ENCODE measurements at places on chromosomes 11 and 22. TPM values are rescaled to one million over a fixed set of nuclear protein-coding genes. Genes with fewer than 3 reads are reported as not detected.

DNA sequence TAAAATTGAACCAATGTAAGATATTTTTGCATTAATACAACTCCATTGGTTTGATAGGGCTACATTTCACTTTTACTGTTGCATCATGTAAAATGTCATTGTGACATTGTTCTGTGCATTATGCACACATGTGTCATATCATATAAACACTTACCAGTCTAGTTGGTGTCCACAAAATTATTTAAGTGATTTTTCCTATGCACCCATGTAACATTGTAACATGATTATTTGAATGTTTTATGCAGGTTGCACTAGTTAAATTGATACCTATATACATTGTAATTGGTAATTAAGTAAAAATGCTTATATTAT is 9.6 kb upstream of the BIRC3 start:
- H3K27ac ChIP-seq, result no peak overlapping the region
- no peaks in the 10 kb centered on the region for H3K4me1 ChIP-seq
- H3K27me3 ChIP-seq, result no peaks in the 10 kb centered on the region
- H3K36me3 ChIP-seq, result no peaks in the 10 kb centered on the region
- no peak overlapping the region for H3K4me3 ChIP-seq
- no peak for DNase-seq

- DNase-seq, result no peak
- H3K4me3 ChIP-seq, result no peak overlapping the region
- no peaks in the 10 kb centered on the region for H3K36me3 ChIP-seq
- no peak overlapping the region for H3K27ac ChIP-seq
- no peaks in the 10 kb centered on the region for H3K27me3 ChIP-seq
Observed at GRCh38 chr22:50047346-50047745, 10.8 kb downstream of the TTLL8 start.

DNA sequence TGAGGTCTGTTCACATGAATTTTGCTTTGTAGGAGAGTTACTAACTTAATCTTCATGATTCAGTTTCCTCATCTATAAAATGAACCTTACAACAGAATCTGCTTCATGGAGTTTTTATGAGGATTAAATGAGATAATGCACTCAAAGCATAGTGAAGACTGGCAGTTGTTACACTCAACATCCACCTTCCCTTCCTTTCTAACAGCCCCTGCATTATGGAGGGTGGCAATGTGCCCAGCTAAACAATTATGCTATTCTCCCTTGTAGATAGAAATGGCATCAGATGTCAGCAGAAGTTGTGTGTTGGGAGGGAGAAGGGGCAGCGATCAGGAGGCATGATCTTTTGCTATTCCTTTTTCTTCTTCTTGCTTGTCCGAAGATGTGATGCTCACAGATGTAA is 6.5 kb downstream of the POU2AF1 start:
- H3K27ac ChIP-seq, result no peak overlapping the region
- no peak for DNase-seq
- H3K27me3 ChIP-seq, result peaks cover 2% of the 10 kb centered on the region
- no peaks in the 10 kb centered on the region for H3K4me1 ChIP-seq
- no peak overlapping the region for H3K4me3 ChIP-seq
- no peaks in the 10 kb centered on the region for H3K36me3 ChIP-seq

GRCh38 chr11:59551659-59552521 is 40.6 kb downstream of the OR4D9 start:
- peaks cover 10% of the 10 kb centered on the region for H3K4me1 ChIP-seq
- H3K4me3 ChIP-seq, result peak overlapping the region; percentile 62
- H3K36me3 ChIP-seq, result no peaks in the 10 kb centered on the region
- no peaks in the 10 kb centered on the region for H3K27me3 ChIP-seq

DNA sequence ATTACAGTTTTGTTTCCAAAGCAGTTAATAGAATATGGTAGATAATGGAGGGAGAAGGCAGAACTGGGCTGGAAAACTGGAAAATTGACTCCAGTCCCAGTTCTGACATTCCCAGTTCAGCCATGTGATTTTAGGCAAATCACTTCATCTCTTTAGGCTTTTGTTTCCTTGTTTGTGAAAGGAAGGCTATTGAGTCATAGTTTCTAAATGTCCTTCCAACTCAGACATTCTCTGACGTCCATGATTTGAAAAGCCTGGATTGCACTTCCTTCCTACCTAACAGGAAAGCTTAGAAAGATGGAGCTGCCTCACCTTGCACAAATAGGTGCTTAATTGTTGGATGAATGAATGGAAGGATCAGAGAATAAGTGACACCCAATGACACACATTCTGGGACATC is 19.8 kb upstream of the GALNT18 start:
- no peak for DNase-seq
- peaks cover 3% of the 10 kb centered on the region for H3K4me1 ChIP-seq
- no peaks in the 10 kb centered on the region for H3K36me3 ChIP-seq
- no peak overlapping the region for H3K4me3 ChIP-seq

DNA sequence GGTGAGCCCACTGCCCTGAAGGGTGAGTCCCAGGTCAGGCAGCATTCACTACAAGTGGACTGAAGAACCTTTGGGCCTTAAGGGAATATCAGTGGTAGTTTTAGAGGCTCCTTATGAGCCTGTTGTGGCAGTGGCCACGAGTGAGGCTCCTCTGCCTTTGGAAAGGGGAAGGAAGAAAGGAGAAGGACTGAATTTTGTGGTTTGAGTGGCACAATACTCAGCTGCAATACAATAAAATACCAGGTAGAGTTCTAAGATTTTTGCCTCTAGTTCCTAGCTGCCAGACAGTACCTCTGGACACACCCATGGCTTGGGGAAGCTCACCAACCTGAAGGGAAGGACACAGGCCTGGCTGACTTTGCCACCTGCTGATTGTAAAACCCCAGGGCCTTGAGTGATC is 260.9 kb downstream of the DYNC2H1 start:
- H3K36me3 ChIP-seq, result peaks cover 5% of the 10 kb centered on the region
- DNase-seq, result no peak
- no peaks in the 10 kb centered on the region for H3K27me3 ChIP-seq

DNA sequence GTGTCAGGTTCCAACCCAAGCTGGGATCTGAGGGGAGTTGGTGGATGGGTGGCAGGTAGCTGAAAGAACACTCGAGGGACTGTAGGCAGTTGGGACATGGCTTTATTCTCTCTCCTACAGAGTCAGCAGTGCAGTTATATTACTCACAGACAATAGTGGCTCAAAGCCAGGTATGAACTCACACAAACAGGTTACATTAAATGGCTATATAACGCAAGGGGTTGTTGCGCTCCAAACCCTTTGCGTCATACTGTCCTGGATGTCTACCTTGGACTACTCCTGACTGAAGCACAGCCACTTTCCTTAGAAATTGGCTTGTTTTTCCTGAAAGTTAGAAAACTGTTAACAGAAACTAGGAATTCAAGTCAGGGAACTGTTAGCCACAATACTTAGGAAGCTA is 66.4 kb upstream of the OR4B1 start:
- H3K4me1 ChIP-seq, result no peaks in the 10 kb centered on the region
- H3K4me3 ChIP-seq, result no peak overlapping the region
- H3K27ac ChIP-seq, result no peak overlapping the region
- H3K27me3 ChIP-seq, result no peaks in the 10 kb centered on the region

DNA sequence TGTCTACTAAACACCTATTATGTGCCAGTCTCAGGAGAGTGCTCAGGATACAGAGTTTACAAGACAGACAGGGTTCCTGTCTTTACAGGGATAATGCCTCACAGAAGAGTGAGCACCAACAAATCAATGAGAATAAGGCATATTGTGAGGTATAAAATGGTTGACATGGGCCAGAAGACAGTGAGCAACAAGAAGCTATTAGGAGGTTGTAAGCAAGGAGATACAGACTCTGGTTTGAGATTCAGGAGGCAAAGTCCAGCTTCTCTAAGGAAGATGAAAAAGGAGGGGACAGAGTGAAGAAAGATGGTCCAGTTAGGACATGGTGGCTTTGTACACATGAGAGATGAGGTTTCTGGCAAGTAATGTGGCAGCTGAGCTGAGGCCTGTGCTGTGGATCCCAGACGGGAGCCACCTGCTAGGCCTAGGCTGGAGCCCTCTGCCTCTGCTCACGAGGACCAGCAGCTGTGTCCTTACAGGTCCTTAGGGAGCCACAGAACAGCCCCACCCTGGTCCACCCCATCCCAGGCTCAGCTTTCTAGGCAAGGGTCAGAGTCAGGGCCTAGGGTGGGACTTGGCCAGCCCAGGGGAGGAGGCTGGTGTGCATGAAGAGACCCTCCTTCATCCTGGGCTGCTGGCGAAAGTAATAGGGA is 110.5 kb downstream of the ZNF280B start:
- H3K4me3 ChIP-seq, result no peak overlapping the region
- H3K4me1 ChIP-seq, result peaks cover 24% of the 10 kb centered on the region
- peak; percentile 68 for DNase-seq
- peak overlapping the region; percentile 43 for H3K27ac ChIP-seq
- no peaks in the 10 kb centered on the region for H3K36me3 ChIP-seq

DNA sequence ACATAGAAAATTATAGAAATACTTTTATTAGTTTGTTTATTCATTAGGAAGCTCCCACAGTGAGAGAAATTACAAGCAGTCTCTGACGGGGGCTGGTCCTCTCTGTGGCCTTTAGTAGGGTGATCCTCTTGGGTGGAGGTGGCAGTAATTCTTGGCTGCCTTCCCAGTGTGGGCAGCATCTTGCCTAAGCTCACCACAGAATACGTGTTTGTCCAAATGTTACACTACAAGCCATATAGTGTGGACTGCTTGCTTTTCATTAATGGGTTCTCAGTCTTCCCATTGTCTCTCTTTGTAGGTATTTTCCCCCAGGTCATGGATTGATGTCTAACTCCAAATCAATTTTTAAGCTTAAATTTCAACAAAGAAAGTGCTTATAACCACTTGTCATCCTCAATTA is 43.3 kb downstream of the ENDOD1 start:
- H3K27me3 ChIP-seq, result no peaks in the 10 kb centered on the region
- DNase-seq, result no peak
- peaks cover 13% of the 10 kb centered on the region for H3K36me3 ChIP-seq
- H3K4me3 ChIP-seq, result no peak overlapping the region

DNA sequence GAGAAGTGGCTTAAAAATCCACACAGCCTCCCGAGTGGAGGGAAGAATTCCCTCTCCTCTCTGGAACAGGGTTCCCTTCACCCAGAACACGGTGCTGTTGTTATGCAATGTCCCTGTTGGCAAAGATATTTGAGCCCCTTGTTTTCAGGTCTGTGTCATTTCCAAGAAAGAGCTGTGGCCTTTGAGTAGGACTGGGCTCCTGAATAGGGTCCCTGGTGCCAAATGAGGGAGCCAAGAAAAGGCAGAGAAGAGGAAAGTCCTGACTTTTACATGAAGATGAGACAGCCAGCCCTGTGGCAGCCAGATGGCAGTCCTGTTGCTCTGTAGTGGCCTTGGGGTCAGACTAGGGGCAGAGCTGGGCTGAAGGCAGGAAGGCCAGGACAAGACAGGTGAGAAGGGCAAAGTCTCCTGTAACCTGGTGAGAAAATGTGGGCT is 51.2 kb upstream of the ELF5 start:
- no peaks in the 10 kb centered on the region for H3K4me1 ChIP-seq
- DNase-seq, result no peak
- H3K36me3 ChIP-seq, result no peaks in the 10 kb centered on the region
- no peak overlapping the region for H3K27ac ChIP-seq
- H3K4me3 ChIP-seq, result no peak overlapping the region

DNA sequence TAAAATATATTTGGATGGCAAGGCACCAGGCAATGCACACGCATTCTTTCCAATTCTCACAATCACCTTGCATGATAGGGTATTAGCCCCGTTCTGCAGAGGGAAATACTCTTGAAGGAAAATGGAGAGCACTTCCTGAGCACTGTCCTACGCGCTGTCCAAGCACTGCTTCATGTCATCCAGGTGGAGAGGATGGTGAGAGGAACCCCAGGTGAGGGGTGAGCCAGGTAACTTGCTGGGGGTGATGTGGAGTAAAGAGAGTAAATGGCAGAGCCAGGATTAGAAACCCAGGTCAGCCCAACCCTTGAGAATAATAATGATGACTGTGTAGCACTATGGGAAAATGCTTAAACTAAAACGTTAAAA is 711 bp upstream of the PACSIN2 start:
- H3K4me3 ChIP-seq, result peak overlapping the region; percentile 66
- no peak for DNase-seq
- peaks cover 15% of the 10 kb centered on the region for H3K4me1 ChIP-seq
- H3K36me3 ChIP-seq, result no peaks in the 10 kb centered on the region

The XRRA1 gene
- total RNA-seq, result 7.2 TPM

The C11orf86 gene
- total RNA-seq, result not detected

The CASP5 gene
- 0.09 TPM for total RNA-seq

The KRTAP5-2 gene
- total RNA-seq, result not detected

The OR6A2 gene
- total RNA-seq, result 0.04 TPM

The NEFH gene
- total RNA-seq, result 0.58 TPM

The LARGE1 gene
- 10.6 TPM for total RNA-seq

The DDI1 gene
- not detected for total RNA-seq

The CXCR5 gene
- total RNA-seq, result under 0.01 TPM

The CDC42EP2 gene
- total RNA-seq, result 20.8 TPM

The ANO5 gene
- total RNA-seq, result 14.3 TPM

Data from muscle of leg (tissue), 16 donors.